Cardiac fibroblast (primary cell): ENCODE measurements at places on chromosomes 4 and X.

GRCh38 chrX:17595456-17596035, 141.7 kb upstream of the SCML1 start:
- no peak for DNase-seq

- DNase-seq: no peak
These were observed 30.8 kb downstream of the ZNF827 start for GRCh38 chr4:145907812-145908211.

- DNase-seq: no peak
These were observed 38.6 kb downstream of the ANK2 start for GRCh38 chr4:113088050-113088449.

GRCh38 chrX:111812889-111813563, 63.0 kb upstream of the TRPC5OS start:
- no peak for DNase-seq

DNA sequence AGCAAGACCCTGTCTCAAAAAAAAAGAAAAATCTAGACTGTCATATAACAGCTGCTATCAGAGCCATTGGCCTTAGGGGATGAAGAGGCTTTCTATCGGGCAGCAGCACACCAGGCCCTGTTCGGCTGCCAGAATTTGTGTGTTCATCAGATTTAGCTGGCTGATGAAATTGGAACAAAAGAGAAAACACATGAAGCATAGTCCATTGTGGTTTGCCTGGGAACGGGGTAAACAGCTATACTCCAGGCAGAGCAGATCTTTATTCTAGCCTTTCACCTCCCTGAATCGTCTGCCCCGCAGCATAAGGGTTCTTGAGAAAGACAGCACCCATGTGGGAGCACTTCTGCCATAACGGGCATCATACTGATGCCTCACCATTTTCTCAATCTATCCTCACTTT, 11.6 kb downstream of the TKTL1 start:
- no peak for DNase-seq

GRCh38 chr4:182189103-182189878, 53.9 kb upstream of the TENM3 start:
- peak; percentile 80 for DNase-seq

GRCh38 chr4:156516698-156517097, 454.9 kb downstream of the PDGFC start:
- DNase-seq: no peak

DNA sequence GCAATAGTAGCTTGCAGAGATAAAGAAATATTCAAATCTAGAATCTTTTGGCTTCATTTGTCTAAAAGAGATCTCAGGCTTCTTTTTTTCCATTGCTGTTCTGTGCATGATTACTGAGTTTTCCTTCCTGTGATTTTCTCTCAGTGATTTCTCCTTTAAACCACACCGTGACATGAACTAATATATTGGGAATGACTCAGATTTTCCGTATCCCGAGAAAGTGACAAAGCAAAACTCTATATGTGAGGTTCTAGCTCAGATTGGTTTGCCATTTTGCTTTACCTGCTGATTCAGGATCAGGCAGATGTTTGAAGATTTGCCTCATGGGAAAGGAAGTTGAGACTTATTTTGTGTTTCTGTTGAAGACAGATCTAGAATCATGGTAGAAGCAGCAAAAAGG, 59.4 kb downstream of the MTHFD2L start:
- peak; percentile 32 for DNase-seq

GRCh38 chr4:98803251-98803650, 125.7 kb downstream of the EIF4E start:
- DNase-seq: no peak

DNA sequence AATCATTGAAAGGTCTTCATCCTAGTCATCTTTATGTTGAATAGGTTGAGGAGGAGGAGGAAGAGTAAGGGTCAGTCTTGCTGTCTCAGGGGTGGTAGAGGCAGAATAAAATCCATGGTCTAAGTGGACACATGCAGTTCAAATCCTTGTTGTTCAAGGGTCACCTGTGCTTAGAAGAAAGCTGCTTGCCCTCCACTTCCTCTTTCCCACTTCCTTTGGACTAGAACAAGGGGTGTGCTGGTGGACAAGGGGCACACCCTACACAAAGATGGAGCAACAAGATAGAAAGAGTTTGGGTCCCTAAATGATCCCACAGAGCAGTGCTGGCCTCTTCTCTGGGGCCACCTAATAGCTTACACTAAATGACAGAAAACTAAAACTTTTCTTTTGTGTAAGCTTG, 47.9 kb downstream of the HSD17B13 start:
- DNase-seq: no peak

DNA sequence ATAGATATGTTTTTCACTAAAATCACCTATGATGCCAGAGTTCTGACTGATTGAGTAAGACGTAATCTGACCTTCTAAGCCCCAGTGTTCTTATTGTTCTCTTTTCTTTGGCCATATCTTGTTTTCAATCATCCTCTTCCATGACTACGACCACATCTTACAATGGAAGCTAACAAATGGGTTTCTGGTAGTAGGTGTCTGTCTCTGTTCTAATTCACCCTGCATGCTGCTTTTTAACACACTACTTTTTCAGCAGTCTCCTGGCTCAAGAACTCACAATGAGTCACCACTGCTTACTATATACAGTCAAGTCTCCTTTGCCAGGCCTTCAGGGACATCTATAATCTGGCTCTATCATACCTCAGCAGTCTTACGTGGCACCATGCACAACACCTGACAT, 146.1 kb downstream of the NEXMIF start:
- DNase-seq: no peak

GRCh38 chr4:163613383-163613782, 118.9 kb downstream of the TMA16 start:
- no peak for DNase-seq

DNA sequence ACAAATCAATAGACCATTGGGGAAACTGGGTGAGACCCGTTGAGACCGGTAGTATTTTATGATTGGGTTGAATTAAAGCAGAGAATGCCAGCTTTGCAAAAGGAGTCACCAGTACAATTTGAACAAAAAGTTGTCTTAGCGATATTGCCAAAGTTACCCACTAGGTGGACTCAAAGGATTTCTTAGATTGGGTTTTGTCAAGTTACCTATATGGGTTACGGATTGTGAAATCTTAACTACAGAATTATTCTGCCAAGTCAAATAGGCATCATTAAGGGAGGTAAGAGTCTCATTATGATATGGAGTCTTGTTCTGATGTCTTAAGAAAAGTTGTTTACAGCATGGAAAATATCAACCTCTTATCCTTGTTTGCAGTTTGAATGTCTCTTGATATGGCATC, 15.0 kb upstream of the CT47A1 start:
- DNase-seq: peak; percentile 39

DNA sequence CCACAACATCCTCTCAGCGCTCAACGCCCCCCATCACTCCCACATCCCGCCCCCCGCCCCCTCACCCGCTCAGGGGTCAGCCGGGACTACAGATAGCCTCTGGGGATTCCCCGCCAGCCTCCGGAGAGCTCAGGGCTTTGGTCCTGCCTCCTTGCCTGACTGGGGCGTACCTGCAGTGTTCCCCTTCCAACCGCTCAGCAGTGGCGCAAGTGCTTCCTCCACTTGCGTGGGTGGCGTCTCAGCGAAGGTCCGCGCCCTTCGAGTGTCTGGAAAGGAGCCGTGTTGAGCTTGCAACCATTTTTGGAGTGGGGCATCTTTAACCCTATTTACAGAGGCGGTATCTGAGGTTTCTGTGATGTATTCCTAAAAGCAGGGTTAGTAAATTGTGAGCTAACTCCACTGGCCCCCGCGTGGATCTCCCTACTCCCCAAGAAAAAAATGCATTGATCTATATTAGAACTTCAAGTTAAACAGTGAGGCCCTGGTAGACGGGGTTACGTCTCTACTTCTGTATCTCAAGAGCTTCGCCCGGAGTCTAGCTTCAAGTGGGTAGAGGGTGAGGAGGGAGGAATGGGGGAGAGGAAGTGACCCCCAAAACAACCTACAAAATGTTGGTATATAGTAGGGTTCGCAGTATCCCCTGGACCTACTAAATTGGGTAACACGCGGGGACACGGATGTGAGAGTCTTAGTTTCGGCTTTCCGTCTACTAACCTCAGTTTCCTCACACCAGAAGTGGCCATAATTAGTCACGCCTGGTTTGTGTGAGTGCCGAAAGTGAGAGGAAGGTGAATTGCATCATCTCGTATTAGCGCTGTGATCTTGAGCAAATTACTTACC, 16.1 kb downstream of the NKX3-2 start:
- no peak for DNase-seq

GRCh38 chrX:149846789-149847188, 34.2 kb upstream of the MAGEA8 start:
- no peak for DNase-seq

DNA sequence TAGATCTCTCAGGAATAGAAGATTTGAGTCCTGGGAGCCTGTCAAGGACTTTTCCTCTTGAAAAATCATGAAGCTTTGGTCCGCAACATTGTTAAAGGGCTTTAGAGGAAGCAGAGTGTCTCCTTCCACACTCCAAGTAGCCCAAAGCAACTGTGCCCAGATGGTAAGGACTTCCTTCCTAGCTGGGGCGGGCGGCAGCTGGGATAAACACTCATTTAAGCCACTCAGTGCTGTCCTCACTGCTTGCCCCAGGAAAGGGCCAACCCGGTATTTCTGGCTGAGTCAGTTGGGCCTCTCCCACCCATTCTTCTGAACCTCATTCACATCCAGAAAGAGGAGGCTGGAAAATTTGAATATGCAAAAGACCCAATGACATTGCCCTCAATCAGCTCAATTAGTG, 144.3 kb downstream of the CHIC2 start:
- no peak for DNase-seq

GRCh38 chrX:149044471-149044870, 460.6 kb downstream of the IDS start:
- no peak for DNase-seq

DNA sequence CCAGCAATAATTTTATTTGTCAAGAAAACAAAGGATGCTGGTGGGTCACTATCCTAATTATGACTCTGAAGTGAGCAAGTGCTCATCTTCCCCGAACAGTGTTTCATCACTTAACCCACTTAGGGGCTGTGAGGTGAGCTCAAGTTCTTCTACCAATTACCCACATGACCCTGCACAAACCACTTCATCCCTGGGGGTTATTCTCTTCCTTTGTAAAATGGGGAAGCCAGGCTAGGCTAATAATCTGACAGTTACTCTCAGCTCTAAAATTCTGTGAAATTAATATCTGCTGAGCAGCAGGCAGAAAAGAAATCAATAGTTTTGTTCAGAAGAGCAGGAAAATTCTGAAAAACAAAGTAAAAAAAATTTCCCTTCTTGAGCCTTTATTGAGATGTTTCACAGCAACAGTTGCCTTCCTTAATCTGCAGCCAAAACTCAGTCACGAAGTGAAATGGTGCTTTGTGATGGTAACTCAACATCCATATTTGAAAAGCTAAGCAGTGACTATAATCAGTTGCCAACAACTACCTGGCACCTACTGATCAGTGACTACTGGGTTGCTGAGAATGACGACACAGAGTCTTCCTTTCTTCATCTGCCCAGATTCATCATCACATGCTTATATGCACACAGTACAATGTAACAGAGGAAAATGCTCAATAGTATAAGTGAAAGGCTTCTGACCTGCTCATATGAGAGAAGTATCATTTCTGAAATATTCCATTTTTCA, 24.1 kb downstream of the ATP8A1 start:
- no peak for DNase-seq

- peak; percentile 54 for DNase-seq
These were observed 665 bp downstream of the PSMD10 start for GRCh38 chrX:108090491-108091263.

GRCh38 chr4:56424697-56425514, 10.5 kb downstream of the PPAT start:
- DNase-seq: peak; percentile 63

DNA sequence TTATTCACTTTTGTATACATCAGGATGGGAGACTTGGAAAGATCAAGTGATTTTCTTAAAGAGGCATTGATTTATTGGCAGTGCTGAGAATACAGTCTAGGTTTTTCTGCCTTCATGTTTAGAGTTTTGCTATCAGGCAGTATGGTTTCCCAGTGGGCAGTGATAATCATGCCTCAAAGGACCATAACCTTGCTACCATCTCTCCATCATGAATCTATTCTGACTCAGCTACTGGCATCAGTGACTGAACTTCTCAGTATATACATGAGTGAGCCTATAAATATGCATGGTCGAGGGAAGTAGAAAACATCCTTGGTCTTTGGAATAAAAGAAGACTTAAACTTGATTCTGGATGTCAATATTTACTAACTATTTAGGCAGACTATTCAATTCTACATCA, 562.0 kb upstream of the AADAT start:
- peak; percentile 7 for DNase-seq

DNA sequence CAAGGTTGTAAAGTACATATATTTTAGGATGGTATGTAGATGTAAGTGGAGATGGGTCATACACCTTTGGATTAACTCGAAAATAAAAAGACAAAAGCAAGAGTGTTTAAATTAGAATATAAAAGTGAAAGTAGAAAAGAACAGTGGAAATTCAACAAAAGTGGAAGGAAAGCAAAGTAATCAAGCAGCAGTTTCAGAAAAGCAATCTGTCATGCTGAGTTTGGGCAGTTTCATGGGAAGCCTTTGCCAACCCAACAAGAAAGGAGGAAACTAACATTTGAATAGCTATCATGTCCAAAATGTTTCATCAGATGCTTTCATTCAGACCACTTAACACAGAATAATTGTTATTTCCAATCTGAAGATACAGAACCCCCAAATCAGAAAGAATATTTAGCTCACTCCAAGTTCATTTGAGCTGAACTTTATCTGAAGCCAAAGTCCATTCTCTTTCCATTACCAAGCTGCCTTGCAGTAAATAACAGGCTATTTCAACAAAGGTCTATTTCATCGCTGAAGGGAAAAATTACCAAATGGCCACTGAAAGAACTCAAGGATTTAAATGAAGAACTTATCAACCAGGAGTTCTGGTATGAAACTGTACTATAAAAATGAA, 1.8 kb upstream of the EXOSC9 start:
- no peak for DNase-seq

GRCh38 chr4:132297346-132297745, 851.7 kb upstream of the PCDH10 start:
- DNase-seq: peak; percentile 36

GRCh38 chr4:53932796-53933610, 131.4 kb downstream of the CHIC2 start:
- DNase-seq: peak; percentile 97

- DNase-seq: no peak
These were observed 46.1 kb downstream of the PJA1 start for GRCh38 chrX:69119122-69119521.

GRCh38 chrX:17442898-17443297, 67.9 kb downstream of the NHS start:
- peak; percentile 74 for DNase-seq
